ENCODE measurements at places on chromosomes 16 and 17.

GRCh38 chr16:69494991-69495392, 70.6 kb downstream of the CYB5B start:
- DNase-seq: peak; percentile 43

- DNase-seq: no peak
Observed at GRCh38 chr16:82834151-82834815, 207.5 kb downstream of the CDH13 start.

GRCh38 chr17:78708510-78708973, 73.5 kb downstream of the CYTH1 start:
- peak; percentile 54 for DNase-seq

- DNase-seq: peak; percentile 89
Observed at GRCh38 chr16:667780-668518, at the start of gene RHOT2. TSS of gene RHOT2 (plus strand) at chr16:668132. CDS start at chr16:668200, 68 bp downstream.

- DNase-seq: no peak
Observed at GRCh38 chr17:68499587-68499986, 12.6 kb upstream of the PRKAR1A start.

- no peak for DNase-seq
Observed at GRCh38 chr17:1509290-1509881, 7.0 kb downstream of the INPP5K start.

- DNase-seq: no peak
Observed at GRCh38 chr16:15703029-15703736, 53.1 kb downstream of the NDE1 start.

- no peak for DNase-seq
Observed at GRCh38 chr16:1223355-1224214, 1.5 kb downstream of the TPSG1 start.

- no peak for DNase-seq
Observed at GRCh38 chr16:73369851-73370250, 321.9 kb upstream of the ZFHX3 start.

- DNase-seq: no peak
Observed at GRCh38 chr16:67188323-67188722, 1.6 kb downstream of the EXOC3L1 start.

- DNase-seq: no peak
Observed at GRCh38 chr17:81842725-81843504, 8.1 kb upstream of the PPP1R27 start.

- DNase-seq: no peak
Observed at GRCh38 chr16:69669577-69669976, 56.8 kb downstream of the NQO1 start.

GRCh38 chr17:45114117-45114932, 18.0 kb downstream of the PLCD3 start:
- no peak for DNase-seq

GRCh38 chr17:49588726-49589576, 13.3 kb downstream of the NXPH3 start:
- DNase-seq: no peak

- DNase-seq: no peak
Observed at GRCh38 chr17:13283606-13284005, 265.8 kb upstream of the ELAC2 start.

- no peak for DNase-seq
Observed at GRCh38 chr16:4471869-4472268, 2.6 kb downstream of the NMRAL1 start.

GRCh38 chr16:49857423-49858181, 1.7 kb upstream of the ZNF423 start:
- peak; percentile 37 for DNase-seq

DNA sequence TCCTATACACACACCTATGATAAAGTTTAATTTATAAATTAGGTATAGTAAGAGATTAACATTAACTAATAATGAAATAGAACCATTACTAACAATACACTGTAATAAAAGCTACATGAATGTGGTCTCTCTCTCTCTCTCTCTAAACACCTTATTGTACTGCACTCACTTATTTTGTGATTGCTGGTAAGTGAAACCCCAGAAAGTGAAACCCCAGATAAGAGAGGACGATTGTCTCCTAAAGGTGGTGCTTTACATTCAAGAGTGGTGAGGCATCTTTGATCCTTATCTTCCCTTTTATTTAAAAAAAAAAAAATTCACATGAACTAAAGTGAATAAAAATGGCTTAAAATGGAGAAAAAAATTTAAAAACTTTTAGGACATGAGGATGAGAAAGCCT, 80.1 kb upstream of the TRAP1 start:
- no peak for DNase-seq

DNA sequence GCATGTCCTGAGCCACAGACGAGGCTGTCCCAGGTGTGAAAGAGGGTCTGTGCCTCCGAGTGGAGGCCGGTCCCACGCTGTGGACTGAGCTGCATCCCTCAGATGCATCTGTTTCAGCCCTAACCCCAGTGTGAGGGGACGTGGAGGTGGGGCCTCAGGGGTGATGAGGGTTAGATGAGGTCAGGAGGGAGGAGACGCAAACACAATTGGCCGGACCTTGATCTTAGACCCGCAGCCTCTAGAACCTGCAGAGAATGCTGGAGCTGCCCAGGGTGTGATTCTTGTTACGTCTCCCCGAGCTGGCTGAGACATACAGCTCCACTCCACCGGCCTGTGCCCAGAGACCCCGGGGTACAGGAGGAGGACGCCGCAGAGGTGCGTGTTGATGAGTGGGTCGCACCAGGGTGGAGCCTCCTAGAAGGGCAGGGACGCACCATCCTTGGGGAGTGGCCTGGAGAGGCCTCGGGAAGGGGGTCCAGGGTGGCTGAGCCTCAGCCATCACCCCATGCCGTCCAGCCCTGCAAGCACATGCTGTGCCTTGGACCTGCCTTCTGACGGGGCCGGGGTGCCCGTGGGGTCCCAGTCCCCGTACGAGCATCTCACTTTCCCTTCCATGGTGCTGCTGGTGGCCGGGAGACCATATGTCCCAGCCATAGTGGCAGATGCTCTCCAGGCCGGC, 16.6 kb upstream of the C1QTNF8 start:
- DNase-seq: no peak

- DNase-seq: peak; percentile 43
Observed at GRCh38 chr16:27355610-27356009, 41.8 kb downstream of the IL4R start.

DNA sequence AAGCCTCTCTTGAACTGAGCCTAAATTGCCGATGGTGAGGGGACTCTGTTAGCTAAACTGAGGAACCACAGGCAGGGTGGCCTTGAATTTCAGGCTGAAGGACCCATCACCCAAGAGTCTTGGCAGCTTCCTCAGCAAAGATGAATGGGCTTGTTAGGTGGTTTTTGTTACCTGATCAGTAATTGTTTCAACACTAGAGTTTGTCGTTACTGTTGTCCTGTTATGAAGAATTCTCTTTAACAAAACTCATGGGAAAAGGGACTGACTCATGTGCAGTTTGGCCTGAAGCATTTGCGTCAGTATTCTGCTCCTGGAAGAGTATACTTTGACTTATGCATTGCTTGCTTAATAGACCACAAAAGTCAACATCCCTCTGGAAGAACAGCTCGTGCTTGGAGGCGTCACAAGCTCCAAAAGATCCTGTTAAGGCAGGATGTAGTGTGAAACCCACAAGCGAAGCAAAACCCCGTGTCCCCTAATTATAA, 206.0 kb downstream of the IRX3 start:
- DNase-seq: no peak

GRCh38 chr17:80036715-80037477, 454 bp downstream of the CCDC40 start:
- DNase-seq: peak; percentile 12

DNA sequence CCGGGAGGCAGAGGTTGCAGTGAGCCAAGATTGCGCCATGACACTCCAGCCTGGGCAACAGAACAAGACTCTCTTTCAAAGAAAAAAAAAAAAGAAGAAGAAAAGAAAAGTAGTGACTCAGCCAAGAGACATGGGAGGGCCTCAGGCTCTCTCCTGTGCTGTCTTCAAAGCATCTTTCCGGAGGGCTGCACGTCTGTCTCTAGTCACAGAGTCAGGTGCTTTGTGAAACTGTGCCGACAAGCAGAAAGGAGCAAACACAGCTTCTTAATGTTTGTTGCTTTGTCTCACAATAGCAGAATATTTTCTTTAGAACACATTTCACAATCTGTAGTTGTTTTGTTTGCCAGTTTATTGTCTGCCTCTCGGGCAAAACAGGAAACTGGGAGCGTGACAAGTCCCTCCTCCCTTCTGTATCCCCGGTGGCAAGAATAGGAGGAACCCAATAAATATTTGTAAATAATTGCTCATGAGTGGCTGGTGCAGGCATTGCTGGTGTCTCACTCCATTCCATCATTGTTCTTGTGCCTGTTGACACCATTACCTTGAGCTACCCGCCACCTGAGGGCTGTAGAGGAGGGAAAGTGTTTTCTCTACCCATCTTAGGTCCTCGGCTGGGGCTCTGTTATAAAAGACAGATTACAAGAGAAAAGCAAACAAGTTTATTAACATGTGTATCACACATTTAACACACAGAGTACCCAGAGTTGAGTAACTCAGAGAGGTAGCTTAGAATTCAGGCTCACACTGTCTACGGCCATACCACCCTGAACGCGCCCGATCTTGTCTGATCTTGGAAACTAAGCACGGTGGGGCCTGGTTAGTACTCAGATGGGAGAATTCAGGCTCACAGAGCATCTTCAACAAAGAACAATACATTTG, 5.5 kb downstream of the GAST start:
- peak; percentile 28 for DNase-seq

GRCh38 chr17:17467016-17467415, 9.8 kb upstream of the MED9 start:
- no peak for DNase-seq

DNA sequence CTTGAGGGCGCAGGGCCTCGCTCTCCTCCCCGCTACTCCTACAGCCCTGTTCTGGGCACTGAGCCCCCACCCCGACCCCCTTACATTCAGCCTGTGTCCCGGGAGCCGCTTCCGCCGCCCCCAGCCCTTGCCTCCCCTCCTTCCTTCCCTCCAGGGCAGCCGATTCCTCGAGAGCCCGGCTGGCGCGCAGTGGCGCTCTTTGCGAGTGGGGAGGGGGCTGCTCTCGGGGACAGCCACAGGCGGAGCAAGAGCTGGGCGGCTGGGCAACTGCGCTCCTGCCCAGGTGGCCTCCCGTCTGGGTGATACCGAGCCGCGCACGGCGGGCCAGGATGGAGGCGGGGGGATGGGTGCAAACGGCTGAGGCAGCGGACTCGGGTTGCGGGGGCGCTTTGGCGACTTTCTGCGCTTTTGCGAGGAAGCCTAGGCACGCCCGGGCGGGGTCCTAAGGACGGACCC, 1.2 kb downstream of the MMP15 start:
- DNase-seq: no peak

GRCh38 chr17:70624211-70624610, 454.9 kb downstream of the KCNJ2 start:
- DNase-seq: no peak
